ENCODE measurements at places on chromosomes 1 and 21.
A peak's percentile ranks its signal among the peaks of the same experiment; 100 is the strongest.

DNA sequence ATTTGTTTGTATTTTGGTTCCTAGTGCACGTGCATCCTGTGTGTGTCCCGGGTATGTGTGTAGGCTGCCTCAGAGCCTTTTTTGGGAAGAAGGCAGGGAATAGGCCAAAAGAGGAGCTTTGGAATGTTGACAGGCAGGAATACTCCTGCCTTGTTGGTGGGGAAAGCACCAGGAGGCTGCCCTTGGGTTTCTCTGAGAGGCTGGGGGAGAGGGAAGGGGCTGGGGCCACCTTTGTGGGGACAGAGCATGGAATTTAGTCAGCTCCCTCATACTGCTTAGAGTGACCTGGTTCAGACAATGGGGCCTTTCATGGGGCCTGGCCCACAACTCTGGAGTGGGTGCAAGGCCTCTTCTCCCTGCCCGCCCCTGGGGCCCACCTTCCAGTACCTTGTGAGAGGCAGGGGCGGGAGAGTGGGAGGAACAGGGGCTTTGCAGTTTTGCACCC is 31.3 kb downstream of the ACOT11 start:
- DNase-seq, result no peak

DNA sequence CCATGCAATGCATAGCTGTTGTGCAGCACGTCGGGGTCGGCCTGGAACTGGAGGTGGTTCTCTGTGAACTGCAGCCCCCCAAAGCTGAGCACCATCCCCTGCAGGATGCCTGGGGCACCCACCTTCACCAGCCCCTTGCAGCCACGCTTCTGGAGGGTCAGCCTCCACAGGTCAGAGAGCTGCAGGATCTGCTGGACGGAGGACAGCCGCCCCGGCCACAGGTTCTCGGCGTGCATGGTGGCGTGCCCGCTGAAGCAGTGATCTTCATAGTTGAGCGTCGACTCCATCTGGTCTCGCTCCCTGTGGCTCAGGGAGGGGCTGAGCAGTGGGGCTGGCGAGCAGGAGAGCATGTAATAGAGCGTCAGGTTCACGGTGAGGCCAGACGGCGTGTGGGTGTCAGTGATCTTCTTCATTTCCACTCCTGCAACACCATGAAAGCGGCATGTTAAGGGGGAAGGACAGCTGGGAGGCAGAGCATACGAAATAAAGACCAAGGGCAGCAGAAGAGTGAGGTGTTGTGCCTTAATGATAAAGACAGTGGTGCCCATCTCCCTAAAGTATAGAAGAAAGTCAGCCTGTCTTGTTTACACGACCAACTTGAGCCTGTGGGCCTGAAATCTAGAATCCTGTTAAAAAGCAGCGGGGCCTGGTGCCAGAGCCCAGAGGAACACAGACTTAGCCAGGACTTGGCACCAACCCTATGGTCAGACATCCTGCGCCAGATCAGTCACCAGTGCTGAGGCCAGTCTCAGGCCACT is 3.0 kb downstream of the KIAA2013 start:
- DNase-seq, result no peak

- no peak for DNase-seq
Measured at GRCh38 chr1:224377676-224378006, 21.0 kb downstream of the CNIH4 start.

DNA sequence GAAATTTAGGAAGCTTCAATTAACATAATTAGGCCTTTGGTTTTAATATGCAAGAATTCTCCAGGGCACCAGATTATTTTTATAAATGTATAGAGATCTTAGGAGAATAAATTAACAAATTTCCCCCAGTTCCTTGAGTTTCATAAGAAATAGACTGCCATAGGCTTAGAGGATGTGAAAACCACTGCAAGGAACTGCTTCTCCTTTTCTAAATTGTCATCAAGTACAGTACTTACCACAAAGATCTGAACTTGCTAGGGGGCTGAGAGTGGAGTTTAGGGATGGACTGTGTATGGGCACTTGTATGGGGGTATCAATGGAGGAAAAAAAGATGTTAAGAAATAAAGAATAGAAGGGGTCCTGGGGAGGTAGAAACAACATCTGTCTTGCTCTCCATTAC is 31.1 kb downstream of the LHX8 start:
- no peak for DNase-seq

DNA sequence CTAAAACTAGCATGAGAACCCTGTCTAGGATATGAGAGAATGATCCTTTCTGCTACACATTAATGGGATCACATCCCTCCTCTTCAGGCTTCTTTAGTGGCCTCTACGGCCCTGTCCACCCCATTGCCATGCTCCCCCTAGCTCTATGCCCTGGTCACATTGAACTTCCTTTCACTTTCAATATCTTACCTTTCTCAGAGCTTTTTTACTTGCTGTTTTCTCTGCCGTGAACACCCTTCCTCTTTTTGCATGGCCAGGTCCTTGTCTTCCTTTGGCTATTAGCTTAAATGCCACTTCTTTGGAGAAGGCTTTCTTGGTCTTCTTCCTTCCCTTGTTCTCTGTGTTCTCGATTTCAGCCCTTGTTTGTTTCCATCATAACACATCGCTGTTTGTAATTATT is 97.4 kb downstream of the GIPC2 start:
- no peak for DNase-seq

DNA sequence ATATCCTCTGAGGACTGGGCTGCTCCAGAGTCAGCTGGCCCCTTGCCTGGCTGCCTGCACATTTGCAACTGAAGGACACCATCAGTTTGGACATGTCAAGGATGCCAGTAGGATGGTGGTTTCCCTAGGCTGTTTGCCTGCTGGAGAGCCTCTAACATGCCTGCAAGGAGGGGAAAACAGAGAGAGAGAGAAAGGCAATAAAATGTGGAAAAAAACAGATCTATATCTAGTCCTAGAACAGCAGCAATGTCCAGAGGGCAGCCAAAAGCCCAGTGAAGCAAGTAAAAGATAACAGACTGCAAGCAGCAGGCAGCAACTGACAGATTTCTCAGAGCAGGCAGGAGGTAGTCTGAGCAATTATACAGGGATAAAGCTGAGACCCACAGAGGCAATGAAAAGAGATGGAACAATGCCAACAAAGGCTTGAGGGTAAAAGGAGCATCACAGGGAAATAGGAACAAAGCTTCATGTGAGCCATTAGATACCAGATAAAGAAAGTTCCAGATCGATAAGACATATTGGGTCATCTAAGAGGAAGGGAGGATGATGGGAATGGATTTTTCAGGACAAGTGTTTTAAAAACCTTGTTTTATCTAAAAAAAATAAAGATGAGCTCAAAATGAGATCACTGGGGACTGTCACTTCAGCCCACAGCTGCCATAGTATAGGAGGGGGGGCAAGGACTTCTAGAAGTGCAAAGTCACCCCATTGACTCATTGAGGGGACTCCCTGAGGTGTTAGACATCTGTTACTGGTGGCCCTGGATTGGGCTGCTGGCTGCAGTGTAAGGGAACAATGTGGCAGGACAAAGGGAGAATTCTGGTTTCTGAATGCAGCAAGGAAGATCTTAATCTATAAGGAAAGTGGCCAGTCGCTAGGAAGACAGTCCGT is 38.6 kb upstream of the GADD45A start:
- DNase-seq, result no peak

DNA sequence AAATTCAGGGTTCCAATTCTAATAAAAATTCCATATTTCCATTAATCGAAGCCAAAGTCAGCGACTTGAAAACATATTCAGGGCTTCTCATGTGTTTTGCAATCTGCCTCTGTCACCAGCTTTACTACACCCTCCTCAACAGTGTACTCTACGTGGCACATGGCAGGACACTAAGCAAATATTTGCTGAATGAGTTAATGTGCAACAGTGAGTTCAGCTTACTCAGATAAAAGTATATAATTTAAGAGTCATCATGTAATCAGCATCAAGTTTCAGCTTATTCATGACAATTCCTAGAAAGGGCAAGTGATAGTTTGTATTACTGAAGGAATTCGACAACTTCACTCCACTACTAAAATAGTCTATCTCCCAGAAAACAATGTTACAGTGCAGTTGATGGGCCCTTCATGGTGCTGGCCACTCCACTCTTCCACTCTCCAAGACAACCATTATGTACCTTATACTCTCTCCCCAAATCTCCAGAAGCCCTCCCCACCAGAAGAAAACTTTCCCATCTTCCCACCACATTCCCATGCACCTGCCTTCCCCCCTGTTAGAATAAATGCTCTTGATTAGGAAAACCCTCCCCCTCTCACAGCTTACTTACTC is 97.3 kb downstream of the TTLL7 start:
- peak; percentile 5 for DNase-seq

DNA sequence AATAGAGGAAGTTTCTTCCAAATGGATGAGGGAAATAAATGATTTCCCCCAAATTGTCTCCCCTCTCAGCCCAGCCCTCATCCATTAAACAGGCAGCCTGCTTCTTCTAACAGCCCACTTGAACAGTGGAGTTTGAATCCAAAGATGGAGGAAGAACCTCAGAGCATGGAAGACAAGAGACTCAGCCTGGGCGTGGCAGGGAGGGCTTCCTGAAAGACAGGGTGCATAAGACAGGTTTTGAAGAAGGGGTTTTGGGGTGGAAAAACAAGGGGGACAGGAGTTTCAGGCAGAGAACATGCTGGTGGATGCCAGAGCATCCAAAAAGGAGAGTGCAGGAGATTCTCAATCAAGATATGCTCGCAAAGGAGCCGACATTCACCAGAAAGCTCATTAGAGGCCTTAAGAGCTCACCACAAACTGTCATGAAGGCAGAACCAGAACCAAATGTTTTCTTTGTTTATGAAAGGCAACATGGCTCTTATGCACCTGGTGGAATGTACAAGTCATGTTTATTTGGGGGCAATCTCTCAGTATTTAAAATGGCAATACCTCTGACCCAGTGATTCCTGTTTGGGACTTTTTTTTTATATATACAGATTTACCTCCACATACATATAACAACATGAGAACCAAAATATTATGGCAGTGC is 26.5 kb upstream of the TSPEAR start:
- DNase-seq, result no peak

GRCh38 chr1:215256936-215257679 is 174.6 kb downstream of the KCNK2 start:
- DNase-seq, result no peak

- no peak for DNase-seq
Measured at GRCh38 chr1:237528545-237528944, 362.2 kb downstream of the ZP4 start.

DNA sequence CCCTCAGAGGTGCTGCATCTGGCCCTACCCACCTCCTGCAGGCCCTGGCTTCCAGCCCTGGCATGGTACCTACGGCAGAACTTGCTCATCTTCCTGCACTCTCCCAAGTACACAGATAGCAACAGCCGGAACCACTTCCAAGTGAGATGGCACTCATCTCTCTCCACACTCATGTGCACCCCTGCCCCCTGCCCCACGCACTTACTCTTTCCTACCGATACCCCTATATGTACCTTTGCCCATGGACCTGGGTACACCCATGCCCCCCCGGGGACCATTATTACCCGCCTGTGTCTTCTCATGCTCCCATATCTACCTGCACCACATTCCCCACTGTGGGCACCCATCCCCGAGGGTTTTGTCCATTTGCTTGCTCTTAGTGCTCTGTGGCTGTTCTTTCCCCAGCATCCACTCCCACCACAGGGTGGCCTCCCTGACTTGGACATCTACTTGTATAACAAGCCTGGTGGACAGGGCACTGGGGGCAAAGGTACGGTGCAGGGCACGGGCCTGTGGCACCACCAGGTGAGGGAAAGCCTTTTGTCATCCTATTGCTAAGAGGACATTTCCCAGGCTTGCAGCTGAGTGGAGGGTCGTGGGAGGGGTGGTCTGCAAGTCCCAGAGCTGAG is 14.7 kb downstream of the HYI start:
- no peak for DNase-seq

- DNase-seq, result no peak
Measured at GRCh38 chr1:178961868-178962267, 63.8 kb upstream of the FAM20B start.

DNA sequence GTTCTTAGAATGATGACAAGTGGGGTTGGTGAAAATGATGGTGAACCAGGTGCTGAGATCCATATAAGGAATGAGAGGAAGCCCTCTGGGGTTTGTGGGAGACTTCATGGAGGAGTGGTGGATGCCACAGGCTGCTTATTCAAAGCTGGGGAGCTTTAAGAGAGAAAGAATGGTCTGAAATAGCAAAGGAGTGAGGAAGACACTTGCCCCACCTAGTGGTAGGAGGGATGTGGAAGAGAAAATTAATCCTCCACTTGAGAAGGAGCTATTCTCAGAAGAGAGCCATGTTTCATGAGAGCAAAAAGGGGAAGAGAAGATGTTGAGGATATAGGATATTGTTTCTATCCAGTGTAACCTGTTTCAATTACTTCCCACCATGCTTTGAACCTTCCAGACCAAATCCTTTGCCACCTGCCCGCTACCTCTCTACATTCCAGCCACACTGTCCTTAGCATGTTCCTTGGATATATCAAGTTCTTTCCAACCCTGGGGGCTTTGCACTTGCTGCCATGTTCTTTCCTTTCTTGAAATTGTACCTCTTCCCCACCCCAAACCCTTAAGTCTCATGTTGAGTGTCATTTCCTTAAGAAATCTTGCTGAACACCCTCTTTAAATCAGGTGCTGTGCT is 19.6 kb upstream of the ZNF648 start:
- peak; percentile 45 for DNase-seq

- no peak for DNase-seq
Measured at GRCh38 chr1:54968551-54968950, 11.9 kb upstream of the TMEM61 start.

- DNase-seq, result no peak
Measured at GRCh38 chr1:230270185-230270558, 156.0 kb downstream of the PGBD5 start.

DNA sequence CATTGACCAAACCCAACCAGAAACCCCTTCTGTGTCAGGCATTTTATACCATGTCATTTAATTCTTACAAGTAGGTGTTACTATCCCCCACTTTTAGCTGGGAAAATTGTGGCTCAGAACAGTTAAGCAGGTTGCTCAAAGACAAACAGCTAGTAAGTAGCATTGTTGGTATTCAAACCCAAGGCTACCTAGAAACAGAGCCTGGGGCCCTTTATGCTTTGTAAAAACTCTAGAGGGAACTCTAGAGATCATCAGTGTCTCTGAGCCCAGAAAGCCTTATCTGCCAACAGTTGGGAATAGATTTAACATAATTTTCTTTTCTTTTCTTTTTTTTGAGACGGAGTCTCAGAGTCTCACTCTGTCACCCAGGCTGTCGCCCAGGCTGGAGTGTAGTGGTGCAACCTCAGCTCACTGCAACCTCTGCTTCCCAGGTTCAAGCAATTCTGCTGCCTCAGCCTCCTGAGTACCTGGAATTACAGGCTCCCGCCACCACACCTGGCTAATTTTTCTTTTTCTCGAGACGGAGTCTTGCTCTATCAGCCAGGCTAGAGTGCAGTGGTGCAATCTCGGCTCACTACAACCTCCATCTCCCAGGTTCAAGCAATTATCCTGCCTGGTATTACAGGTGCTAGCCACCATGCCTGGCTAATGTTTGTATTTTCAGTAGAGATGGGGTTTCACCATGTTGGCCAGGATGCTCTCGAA is 48.5 kb upstream of the OSBPL9 start:
- no peak for DNase-seq

GRCh38 chr21:42627527-42628289 is 25.7 kb upstream of the PDE9A start:
- no peak for DNase-seq

DNA sequence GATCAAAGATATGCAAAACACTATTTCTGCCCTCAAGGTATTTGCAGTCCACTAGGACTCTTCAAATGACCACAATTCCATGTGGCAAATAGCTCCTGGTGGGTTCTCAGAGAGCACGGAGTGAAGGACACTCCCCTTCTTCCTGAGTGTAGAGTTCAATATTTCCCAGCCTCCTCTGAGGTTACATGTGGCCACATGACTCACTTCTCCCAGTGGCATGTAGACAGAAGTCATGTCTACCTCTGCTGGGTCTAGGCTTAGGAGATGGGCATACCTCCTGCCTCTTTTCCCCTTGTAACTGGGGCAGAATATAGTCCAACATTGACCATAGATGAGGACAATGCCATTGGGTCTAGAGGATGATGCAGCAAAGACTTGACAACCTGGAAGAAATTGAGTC is 191.4 kb downstream of the MIS18A start:
- DNase-seq, result no peak

All from SW480 (cell line).